Dermis blood vessel endothelial cell (primary cell): ENCODE measurements at places on chromosomes 1 and 21. TPM values are rescaled to one million over a fixed set of nuclear protein-coding genes. Genes with fewer than 3 reads are reported as not detected.

The EVA1B gene
- total RNA-seq = 105 and 192 TPM in 2 replicates

The ALX3 gene
- not detected in 2 replicates for total RNA-seq

The SLC44A5 gene
- total RNA-seq = 1.7 TPM in 2 replicates

The FAM72B gene
- 1.0 and 3.4 TPM in 2 replicates for total RNA-seq

The FCRLA gene
- 0.17 TPM in 1 of 2 replicates, not detected in the other for total RNA-seq

The AJAP1 gene
- 0.05 and 0.17 TPM in 2 replicates for total RNA-seq

The MRPS14 gene
- 27.1 and 27.4 TPM in 2 replicates for total RNA-seq

The BATF3 gene
- 1.7 and 2.4 TPM in 2 replicates for total RNA-seq

The FAM20B gene
- total RNA-seq = 27.4 and 45.2 TPM in 2 replicates

The RTCA gene
- 41.0 and 48.7 TPM in 2 replicates for total RNA-seq

The CD48 gene
- not detected in 2 replicates for total RNA-seq

The OR2L13 gene
- total RNA-seq = not detected in 2 replicates

The FBLIM1 gene
- total RNA-seq = 195 and 296 TPM in 2 replicates

The CAPZB gene
- total RNA-seq = 160 and 165 TPM in 2 replicates

The FCRLB gene
- 0.51 and 0.56 TPM in 2 replicates for total RNA-seq

The SPRR2G gene
- not detected in 2 replicates for total RNA-seq

The DR1 gene
- total RNA-seq = 24.2 and 50.6 TPM in 2 replicates

The NUP210L gene
- 0.09 and 0.17 TPM in 2 replicates for total RNA-seq

The GPR25 gene
- total RNA-seq = not detected in 2 replicates

The NBPF3 gene
- total RNA-seq = 1.4 and 6.6 TPM in 2 replicates

The ITLN2 gene
- total RNA-seq = not detected in 2 replicates

The CC2D1B gene
- total RNA-seq = 28.5 and 37.3 TPM in 2 replicates

The KRTAP23-1 gene
- not detected in 2 replicates for total RNA-seq

The ADGRL4 gene
- 157 and 322 TPM in 2 replicates for total RNA-seq

The TPTE gene
- not detected in 2 replicates for total RNA-seq

The CNR2 gene
- not detected in 2 replicates for total RNA-seq

The ADAM30 gene
- total RNA-seq = not detected in 2 replicates

The DNAJC28 gene
- 1.9 and 2.6 TPM in 2 replicates for total RNA-seq

The TRPM2 gene
- total RNA-seq = 1.8 and 3.2 TPM in 2 replicates

The MTOR gene
- total RNA-seq = 63.5 and 86.6 TPM in 2 replicates

The ADAMTS4 gene
- total RNA-seq = 19.7 and 38.9 TPM in 2 replicates
